ENCODE measurements at places on chromosomes 7 and 10.

GRCh38 chr7:191105-191980 is 1.0 kb upstream of the FAM20C start:
- DNase-seq: peak; percentile 83

- DNase-seq: no peak
Measured at GRCh38 chr7:45306752-45307305, 149.2 kb downstream of the RAMP3 start.

DNA sequence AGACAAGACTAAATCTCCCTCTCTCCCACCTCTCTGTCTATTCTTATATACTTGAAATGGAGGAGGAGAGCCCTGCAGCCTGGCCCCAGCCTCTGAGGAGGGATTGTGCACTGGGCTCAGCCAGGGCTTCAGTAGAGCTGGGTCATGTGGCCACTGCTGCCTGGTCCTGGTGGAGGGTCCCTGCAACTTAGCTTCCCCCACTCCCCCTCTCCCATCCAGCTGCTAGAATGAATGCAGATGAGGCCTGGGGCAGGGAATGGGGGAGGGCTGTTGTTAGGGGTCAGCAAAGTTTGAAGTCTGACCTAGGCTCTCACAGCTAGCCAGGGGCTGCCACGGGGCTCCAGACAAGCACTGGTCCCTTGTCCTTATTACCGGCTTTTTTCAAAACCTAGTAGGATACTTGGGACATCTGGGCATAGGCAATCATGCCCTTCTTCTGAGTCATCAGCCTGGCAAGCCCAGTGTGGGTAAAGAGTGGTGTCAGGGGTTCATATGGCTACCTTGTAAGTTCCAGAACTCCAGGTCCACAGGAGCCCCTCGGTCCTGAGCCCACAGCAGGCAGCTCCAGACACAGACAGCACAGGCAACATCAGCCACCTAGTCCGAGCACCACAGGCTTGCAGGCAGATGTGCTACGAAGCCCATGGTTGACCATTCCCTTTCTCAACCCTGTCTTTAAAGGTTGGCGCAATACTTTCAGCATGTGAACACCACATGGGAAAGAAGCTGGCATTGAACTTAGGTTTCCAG is 12.8 kb upstream of the CXCL12 start:
- no peak for DNase-seq

GRCh38 chr7:70312336-70312735 is 714.1 kb downstream of the AUTS2 start:
- DNase-seq: no peak

DNA sequence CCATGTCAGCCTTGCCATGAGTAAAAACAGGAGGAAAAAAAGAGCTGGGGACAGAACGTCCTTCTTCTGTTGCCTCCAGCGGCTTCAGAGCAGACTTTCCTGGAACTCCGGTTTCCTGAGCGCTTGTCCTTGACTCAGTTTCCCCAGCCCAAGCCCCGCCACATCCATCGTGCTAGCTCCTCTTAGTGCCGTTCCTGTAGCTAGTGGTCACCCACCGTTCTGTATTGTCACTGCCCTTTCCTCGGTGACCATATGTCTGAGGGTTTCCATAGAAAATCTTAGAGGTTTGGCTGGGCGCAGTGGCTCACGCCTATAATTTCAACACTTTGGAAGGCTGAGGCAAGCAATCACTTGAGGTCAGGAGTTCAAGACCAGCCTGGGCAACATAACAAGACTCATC is 100.1 kb downstream of the CUX1 start:
- DNase-seq: no peak

DNA sequence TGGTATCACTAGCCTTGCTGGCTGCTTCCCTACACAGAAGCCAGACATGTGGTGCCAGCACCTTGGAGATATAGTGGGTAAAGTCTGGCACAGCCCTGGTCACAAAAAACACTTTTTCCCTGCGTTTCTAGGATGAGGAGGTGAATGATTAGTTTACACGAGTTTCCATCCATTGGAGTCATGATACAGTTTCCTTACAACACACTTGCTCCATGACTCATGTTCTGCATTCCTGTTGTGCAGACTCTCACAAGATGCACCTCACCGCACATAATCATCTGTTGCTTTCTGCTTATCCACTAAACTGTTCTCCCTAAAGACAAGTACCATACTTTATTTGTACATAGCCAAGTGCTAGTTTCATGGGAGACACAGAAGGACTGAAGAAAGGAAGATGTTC is 747.1 kb upstream of the GALNT17 start:
- peak; percentile 74 for DNase-seq

GRCh38 chr7:149497467-149498261 is at the start of gene ZNF746:
TSS of gene ZNF746 (minus strand) at chr7:149497809. CDS start at chr7:149497536, 273 bp downstream.
- DNase-seq: peak; percentile 81

DNA sequence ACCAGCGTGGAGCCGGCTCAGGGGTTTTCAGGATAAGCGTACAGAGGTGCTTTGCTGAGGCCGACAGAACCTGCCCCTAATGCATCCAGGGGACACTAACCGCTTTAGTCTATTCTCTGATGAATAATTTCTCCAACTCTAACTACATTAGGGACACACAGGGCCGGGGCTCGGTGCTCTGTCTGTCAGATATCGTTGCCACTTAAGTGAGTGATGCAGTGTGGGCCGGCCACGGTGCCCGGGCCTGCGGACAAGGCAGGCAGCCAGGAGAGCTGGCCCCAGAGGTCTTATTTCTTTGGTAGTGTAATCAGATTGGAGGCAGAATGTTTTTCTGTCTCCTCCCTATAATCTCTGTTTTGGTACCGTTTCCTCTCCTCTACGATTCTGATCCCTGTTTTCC is 62.7 kb downstream of the ADRA2A start:
- no peak for DNase-seq

DNA sequence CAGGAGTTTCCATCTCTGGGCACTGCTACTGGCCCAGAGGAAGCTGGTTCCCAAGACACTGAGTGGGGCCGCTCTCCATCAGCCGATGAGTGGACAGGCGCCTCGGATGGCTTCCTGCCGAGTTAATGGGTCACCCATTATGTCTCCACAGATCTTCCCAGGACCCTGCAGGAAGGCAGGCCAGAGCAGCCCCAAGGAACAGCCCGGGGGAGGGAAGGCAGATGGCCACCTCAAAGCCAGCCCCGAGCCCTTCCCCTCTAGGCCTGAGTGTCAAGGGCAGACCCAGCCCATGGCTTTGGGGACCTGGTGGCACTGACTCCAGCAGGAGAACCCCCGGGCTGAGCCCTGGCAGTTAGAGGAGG is 3.4 kb upstream of the LFNG start:
- no peak for DNase-seq

DNA sequence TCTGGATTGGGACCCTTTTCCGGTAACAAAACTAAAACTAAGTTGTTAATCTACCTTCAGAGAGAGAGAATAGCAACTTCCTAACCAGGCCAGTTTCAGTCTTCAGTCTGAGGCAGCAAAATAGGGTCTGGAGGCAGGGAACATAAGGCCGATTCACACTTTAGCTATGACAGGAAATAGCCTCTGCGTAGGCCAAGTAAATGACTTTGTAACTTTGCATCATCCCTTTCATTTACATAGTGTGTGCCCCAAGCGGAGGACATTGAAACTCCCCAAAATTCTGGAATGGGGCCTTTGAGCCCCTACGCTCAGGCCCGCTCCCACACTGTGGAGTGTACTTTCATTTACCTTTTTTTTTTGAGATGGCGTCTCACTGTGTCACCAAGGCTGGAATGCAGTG is 1.7 kb upstream of the UPP1 start:
- peak; percentile 82 for DNase-seq

DNA sequence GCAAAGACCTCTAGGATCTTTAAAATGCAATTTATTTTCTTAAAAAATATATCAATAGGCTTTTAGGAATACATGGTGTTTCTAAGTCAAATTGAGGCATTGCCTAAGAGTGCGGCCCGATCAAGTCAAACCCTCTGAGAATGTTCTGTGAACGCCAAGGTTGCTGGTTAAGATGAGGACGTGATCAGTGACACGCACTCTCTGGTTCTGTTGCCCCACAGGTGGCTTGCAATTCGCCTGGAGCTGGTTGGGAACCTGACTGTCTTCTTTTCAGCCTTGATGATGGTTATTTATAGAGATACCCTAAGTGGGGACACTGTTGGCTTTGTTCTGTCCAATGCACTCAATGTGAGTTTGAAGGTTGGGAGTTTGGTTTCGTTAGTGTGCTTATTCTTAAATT is 59.3 kb downstream of the ABCC2 start:
- no peak for DNase-seq

- DNase-seq: no peak
Measured at GRCh38 chr7:95055295-95055694, 147.9 kb downstream of the PPP1R9A start.

GRCh38 chr10:4100380-4100779 is 315.4 kb upstream of the KLF6 start:
- DNase-seq: no peak

All from fibroblast of skin of right quadriceps (primary cell).